ENCODE measurements at places on chromosomes 12 and 14.

DNA sequence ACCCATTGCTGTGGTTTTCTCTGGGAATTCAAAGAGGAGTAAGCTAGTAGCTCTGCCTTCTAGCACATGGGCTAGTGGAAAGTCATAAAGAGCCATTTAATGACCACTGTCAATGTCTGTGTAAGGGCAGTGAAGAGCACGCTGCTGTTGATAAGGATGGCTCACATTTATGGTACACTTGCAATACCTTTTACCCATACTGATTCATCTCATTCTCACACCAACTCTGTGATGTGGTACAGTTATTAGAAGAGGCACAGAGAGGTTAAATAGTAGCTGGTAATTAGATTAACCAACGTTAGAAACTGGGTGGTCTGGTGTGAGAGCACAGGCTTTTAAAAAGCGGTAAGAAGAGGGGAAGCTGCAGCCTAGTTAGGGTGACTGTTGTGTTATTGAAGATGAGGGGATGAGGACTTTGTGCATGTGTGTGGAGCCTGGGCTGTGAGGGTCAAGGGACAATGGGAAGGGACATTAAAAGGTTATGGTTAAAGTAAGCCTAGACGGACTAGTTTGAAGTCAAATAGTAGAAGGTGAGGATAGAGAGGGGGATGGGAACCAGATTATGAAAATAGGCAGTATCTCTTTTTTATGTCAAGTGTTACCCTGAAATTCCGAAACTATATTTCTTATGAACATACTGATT lies 25.2 kb downstream of the RASSF3 start:
- no peak for DNase-seq

GRCh38 chr12:119176267-119177055 lies 2.3 kb upstream of the HSPB8 start:
- DNase-seq = no peak

GRCh38 chr12:96152164-96152563 lies 42.0 kb upstream of the ELK3 start:
- DNase-seq = no peak

- no peak for DNase-seq
These were observed 26.9 kb downstream of the SIX1 start for GRCh38 chr14:60622210-60622916.

DNA sequence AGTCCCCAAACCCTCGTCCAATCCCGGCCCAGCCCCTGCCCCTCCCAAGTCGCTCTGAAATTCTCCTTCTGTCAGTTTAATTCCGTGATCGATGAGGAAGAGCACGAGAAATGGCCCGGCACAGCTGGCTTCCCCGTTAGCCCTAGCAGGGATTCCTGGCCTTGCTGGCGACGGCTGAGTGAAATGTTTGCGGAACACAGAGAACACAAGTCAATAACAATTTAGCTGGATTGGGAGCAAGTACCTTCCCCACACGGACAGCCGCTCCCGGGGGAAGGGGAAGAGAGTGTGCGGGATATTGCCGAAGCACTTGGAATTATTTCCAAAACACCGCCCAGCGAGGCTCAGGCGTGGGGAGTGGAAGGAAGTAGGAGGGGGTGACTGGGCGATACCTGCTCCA lies 134.6 kb downstream of the RBM19 start:
- no peak for DNase-seq

DNA sequence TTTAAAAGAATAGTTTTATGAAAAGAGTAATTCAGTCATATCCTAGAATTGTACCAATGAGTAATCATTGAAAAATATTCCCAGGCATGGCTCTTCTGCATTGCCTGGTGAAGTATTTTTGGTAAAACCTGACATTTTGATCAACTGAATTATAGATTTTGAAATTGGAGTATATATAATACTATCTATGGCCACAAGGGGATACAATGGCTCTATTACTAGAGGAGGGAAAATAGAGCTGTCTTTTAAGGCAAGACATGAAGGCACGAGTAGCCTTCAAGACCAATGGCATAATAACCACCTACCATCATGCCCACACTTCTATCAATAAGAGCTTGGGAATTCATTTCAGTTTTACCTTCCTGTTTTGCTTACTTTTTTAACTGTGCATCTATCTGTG lies 1241.4 kb upstream of the TMEM132C start:
- no peak for DNase-seq

DNA sequence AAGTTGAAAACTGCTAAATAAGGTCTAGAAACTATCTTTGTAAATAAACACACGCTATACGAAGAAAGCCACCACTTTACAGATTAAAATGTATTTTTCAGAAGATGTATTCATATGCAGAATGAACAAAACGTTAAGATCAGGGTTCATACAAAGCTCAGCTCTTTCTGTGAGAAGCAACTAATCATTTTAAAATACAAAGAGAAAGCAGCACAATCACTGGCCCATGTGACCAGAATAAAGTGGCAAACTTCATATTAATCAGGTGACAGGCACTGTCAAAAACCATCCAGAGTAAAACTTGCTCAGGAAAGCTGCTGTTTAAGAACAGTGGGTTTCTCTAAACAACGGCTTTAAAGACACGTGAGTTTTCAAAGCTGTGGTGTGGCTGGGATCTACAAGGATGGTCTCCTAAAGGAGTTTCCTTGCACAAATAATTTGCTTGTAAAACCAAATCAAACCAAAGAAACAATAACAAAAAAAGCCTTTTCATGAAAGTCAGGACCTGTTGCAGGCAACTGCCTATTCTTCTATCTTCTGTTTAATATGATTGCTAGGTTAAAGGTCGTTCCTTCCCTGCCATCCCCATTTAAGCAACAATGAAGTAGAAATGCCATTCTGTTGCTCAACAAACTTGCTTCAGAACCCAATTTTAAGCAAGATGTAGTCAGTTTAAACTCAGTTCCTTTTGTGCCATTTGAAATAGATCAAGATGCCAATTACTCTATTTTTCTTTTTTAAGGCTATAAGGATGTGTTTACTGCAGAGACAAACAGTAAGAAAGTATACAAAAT lies 22.3 kb downstream of the SEL1L start:
- no peak for DNase-seq

DNA sequence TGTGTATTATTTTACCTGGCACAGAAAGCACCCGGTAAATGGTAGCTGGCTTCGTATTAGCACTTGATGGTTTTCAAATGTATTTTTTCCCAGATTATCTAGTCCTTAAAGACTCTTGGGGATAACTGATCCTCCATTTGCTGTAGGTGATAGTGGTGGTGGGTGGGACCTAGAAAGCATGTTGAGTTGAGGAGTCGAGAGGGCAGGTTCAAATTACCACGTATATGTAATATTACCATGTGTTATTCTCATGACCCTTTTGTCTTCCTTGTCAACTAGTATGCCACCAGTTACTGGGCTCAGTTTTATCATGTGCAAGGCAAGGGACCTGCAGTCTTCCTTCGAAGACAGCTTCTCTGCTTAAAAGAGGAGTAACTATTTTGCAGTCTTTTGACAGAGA lies 1.8 kb downstream of the GLRX5 start:
- no peak for DNase-seq

DNA sequence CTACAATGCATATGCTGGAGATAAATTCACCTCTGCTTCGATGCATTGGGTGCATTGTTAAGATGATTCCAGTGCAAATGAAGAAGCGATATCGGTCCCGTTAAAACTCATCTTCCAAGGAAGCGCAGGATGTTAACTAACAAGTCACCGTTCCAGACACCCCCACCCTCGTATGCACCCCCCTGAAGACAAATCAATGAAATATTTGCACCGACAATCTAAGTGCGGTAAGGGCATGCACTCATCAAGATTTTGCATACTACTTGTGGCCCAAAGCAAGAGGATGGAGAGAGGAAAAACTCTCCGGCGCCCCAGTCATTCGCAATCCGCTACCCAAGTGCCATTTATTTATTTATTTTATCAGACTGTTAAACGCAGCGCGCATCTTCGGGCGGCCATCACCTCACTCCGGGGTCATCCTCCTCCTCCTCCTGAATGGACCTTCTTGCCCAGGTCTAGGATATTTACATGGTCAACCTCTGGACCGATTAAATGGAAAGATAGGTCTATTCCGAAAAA lies 1.2 kb downstream of the NOVA1 start:
- DNase-seq = no peak

- no peak for DNase-seq
These were observed 27.8 kb downstream of the GUCY2C start for GRCh38 chr12:14668591-14668990.

- DNase-seq = no peak
These were observed 22.0 kb downstream of the RPS6KA5 start for GRCh38 chr14:91038439-91038838.

GRCh38 chr12:11777962-11778361 lies 128.5 kb downstream of the ETV6 start:
- DNase-seq = no peak

DNA sequence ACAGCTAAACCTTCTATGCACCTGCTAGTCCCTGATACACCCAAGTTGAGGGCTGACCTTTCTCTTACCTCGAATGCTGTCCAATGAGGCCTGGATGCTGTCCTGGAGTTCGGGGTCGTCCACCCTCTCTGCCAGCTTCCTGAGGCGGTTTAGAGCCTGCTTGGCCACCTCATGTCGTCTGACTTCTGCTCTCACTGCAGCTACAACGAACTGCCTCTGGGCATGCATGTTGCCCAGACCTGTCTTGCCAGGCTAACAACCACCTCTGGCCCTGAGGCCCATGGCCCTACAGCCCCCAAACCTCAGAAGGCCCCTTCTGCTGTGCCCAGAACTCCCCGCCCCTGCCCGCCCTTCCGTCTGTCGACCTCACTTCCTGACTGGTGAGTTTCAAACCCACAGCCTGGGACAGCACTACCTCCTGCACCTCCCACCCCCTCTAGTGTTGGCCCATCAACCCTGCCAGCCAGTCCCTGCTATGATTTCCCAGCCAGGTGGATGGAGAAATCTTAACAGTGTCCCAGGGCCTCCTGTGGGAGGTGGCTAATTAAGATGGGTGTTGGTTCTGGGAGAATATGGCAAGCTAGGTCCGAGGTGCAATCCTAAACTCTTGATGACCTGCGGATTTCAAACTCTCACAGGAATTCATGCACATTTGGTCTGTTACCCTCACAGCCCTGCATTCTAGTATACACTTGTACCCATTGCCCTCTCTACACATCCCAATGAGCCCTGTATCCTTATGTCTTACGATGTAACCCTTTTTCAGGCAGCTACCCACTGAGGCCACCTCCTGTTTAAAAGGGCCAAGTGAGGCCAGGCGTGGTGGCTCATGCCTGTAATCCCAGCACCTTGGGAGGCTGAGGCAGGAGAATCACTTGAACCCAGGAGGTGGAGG lies 2.7 kb upstream of the TSPAN31 start:
- DNase-seq = peak; percentile 79

- no peak for DNase-seq
These were observed 78.8 kb upstream of the BCL11B start for GRCh38 chr14:99350751-99351150.

GRCh38 chr14:99809360-99809759 lies 16.1 kb downstream of the EML1 start:
- no peak for DNase-seq

DNA sequence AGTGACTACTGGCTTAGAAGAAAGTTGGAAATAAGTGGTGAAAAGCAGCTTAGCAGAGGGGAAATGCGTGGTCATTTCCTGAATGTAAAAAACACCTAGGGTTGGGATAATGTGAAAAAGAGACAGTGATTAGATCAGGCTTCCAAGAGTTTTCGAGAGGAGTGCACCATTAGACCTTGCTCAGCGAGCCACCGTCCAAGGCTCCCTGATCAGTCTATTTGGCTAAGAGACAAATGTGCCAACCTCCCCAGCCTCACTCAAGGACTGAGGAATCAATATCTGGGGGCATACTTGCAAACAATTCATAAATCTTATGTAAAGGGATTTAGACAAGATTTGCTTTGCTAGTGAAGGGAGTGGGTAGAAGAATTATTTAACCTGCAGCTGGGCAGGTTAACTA lies 594.5 kb downstream of the NRXN3 start:
- no peak for DNase-seq

Data from stimulated activated CD4-positive, alpha-beta T cell treated with anti-CD3 and anti-CD28 coated beads, Interleukin-4, amount 100 ng/mL, for 48 hours (primary cell).